NCI-H187 treated with DMSO at 0.1 percent for 48 hours (cell line): ENCODE measurements at places on chromosomes 5 and 9.

DNA sequence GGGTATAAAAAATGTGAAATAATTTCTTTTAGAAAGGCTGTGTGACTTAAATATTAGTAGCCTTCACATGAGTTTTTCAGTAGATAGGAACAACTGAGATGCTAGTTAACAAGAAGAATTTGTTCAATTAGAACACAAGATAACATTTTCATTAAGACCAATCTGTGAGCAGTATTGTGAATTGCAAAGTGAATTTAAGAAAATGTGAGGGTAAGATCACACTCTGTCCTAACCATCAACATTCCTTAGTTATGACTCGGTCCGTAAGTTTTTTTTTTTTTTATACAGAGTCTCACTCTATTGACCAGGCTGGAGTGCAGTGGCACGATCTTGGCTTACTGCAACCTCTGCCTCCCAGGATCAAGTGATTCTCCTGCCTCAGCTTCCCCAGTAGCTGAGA lies 180.2 kb upstream of the EGFLAM start:
- DNase-seq: no peak

DNA sequence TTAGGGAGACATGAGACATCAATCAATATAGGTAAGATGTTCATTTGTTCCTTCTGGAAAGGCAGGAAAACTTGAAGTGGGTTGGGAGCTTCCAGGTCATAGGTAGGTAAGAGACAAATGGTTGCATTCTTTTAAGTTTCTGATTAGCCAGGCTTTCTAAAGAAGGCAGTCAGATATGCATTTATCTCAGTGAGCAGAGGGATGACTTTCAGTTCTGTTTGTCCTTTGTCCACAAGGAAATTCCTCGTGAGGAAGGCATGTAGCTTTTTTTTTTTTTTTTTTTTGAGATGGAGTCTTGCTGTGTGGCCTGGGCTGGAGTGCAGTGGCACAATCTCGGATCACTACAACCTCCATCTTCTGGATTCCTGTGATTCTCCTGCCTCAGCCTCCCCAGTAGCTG lies 155.3 kb upstream of the ABCA1 start:
- DNase-seq: no peak

GRCh38 chr9:133691191-133691590 lies 47.0 kb downstream of the SARDH start:
- no peak for DNase-seq

GRCh38 chr9:112378328-112379176 lies 1.4 kb upstream of the HSDL2 start:
- no peak for DNase-seq

DNA sequence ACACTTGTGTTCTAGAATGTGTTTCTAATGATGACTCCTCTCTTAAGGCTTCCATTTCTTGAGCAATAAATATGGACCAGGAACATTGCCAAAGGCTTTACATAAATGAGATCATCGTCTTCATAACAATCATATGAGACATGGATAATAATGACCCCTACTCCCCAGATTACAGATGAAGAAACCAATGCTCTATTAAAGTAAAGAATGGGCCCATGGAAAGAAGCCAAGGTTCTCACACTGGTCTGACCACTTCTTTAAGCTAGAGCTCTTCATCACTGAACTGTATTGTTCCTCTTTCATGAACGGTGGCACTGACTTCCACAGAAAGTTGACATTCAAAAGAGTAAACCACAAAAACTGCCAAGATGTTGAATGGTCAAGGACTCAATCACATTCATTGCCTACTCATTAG lies 65.3 kb downstream of the MARCHF3 start:
- DNase-seq: no peak

DNA sequence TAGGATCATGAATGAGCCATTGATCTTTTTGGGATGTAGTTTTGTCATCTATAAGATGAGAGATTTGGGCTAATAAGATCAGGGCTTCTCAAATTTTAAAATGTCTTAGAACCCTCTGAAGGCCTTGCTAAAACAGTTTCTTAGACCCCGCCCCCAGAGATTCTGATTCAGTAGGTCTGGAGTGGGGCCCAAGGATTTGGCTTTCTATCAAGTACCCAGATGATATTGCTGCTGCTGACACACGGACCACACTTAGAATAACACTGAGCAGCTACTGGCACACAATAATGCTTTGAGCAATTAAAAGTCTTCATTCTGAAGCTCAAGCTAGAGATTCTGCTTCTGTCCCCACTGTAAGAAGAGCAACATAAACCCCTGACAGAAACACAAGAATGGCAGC lies 216.7 kb downstream of the SMARCA2 start:
- DNase-seq: no peak

GRCh38 chr5:97121848-97122247 lies 20.6 kb downstream of the LIX1 start:
- DNase-seq: peak; percentile 39

DNA sequence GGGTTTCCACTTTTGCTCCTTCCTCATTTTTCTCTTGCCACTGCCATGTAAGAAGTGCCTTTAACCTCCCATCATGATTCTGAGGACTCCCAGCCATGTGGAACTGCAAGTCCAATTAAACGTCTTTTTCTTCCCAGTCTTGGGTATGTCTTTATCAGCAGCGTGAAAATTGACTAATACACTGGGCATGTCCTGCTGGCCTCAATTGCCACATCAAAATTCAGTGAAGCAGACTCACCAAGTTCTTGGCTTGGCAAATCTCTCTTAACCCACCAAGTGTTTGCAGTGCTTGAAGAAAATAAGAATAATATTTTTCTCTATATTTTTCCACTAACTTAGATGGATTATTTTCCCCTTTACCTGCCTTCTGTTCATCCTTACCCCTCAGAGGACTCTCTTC lies 212.0 kb downstream of the BRINP1 start:
- DNase-seq: no peak

- DNase-seq: no peak
Observed at GRCh38 chr5:127187706-127188105, 102.9 kb upstream of the MEGF10 start.

DNA sequence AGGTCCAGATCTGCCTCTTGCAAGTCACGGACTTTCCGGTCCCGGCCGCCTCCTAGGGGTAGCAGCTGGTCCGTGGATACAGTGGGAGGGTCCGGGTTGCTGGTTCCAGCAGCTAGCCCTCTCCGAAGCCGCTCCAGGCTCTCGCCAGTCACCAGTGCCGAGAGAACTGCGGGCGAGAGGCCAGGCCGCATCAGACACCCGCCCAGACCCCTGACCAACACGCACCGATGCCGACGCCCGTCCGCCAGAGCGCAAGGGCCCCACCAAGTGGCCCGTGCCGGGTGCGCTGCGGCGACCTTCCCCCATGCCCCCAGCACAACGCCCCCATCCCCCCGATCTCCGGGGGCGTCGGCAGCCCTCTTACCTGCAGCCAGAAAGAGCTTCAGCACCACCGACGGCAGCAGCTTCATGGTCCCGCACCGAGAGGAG lies 470 bp downstream of the HBEGF start:
- no peak for DNase-seq

GRCh38 chr9:21029661-21030060 lies 1.8 kb downstream of the HACD4 start:
- no peak for DNase-seq

DNA sequence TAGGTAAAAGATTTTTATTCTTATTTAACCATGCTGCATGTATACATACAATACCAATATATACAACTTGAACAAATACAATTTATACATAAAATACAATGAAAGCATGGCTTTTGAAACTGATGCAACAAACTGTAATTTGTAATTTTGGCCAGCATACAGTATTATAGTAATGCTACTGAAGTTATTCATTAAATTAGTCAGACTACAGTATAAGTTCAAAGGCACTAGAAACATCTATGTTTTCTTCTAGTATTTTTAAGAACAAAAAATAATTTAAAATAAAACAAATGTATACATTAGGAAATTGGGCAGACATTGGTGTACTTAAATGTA lies 18.8 kb downstream of the IL4 start:
- no peak for DNase-seq

DNA sequence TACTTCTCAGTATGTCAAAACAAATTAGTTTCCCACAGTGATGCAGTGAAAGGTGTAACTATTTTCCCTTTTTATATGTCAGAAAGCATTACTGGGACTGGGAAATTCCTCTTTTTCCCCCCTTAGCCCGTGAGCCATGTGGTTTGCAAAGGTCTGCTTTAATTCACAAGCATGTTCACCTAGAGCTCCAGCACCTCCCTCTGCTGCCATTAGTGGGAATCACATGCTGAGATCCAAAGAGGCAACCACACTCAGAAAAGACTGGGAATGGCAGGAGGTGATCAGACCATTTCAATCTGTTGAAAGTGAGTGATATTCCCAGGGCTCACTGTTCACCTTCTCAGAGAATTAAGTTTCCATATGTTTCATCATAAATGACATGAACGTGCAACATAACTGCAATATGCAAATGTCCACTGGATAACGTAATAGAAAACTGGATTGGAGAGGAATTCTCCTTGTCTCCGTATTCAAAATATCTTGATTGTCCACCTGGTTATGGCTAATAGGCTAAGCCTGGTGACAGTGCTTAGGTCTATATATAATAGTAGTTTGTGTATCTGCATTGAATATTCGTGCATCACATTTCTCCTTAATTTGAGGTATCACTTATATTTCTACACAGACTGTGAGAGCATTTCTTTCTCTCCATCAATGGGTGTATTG lies 703.5 kb upstream of the WWC1 start:
- DNase-seq: no peak
